GM23248 (cell line): ENCODE measurements at places on chromosomes 12 and 14.

DNA sequence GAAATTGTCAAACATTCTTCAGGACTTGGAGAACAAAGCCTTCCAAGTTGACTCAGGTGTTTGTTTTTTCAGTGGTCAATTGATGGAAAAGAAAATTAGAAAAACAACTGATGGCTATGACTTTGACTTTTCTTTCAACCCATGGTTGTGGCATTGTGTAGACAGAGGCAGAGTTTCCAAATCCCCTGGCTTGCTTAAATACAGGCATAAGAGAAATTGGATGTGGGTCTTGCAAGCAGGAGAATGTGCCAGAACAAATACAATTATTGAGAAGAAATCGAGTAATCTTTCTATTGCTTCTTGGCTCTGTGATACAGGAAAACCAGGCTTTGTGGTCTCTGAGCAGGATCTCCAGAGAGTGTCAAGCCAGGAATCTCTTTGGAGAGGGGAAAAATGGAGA lies 40.9 kb upstream of the FRMD6 start:
- DNase-seq = no peak

DNA sequence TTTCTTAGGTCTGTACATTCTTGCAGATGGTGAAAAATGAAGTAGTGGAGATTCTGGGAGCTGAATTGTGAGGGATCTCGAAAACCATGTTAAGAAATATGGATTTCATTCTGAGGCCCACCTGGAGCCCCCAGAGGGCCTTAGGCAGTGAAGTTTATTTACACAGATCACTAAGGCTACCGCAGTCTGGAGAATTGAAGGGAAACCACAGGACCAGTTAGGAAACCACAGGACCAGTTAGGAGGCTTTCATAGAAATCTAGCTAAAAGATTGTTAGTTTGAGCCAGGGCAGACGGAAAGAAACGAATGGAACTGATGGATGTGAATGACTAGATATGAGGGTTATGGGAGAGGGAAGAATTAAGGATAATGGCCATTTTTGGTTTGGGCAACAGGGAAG lies 7.2 kb downstream of the CBLN3 start:
- DNase-seq = no peak

DNA sequence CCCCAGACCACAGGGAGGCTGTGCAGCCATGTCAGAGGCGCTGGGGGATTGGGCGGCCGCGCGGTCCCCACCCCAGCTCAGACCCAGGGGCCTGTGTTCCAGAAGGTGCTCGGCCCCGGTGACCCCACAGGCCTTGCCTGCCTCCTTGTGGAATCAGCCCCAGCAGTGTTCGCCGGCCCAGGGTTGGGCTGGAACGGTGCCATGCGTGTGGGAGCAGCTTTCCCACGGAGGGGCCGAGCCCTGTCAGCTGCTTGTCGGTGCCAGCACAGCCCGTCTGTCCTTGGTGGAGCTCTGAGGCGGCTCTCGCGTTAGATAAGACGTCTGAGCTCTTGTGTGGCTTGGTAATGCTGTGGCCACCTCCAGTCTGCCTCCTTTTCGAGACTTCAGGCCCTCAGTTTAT lies 8.5 kb downstream of the ZFYVE21 start:
- DNase-seq = peak; percentile 74

DNA sequence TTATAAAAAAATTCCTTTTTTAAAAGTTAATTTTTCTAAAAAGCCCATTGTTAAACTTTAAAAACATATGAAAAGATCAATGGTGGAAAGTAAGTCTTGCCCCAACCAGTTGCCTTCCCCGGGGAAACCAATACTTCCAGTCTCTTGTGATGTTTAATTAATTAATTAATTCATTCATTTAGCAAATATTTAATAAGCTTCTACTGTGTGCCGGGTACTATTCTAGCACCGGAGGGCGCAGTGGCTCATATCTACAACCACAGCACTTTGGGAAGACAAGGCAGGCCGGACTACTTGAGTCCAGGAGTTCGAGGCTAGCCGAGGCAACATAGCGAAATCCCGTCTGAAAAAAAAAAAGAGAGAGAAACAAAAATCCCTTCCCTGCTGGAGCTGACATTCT lies 87.4 kb downstream of the HECTD4 start:
- DNase-seq = peak; percentile 18

- DNase-seq = no peak
These were observed 285.8 kb downstream of the NRXN3 start for GRCh38 chr14:78455896-78456435.

GRCh38 chr12:110193196-110193595 lies 69.0 kb downstream of the IFT81 start:
- DNase-seq = no peak

DNA sequence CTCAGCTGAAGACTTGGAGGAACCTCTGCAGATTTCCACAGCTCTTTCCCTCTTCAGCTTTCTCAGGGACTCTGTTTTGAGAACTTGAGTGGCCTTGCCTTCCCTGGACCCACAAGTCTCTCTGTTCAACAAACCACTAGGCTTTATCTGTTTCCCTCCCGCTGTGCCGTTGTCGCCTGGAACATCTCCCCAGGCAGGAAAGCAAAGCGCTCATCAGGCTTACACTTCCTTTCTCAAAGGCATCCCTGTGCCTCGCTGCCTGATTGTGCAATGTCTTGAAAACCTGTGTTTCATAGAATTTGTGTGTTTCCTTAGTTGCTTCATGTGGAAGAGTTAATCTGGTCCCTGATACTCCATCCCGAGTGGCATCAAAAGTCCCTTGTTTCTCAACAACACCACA lies 64.1 kb downstream of the PPM1A start:
- no peak for DNase-seq

- DNase-seq = no peak
These were observed 6.9 kb upstream of the KRT74 start for GRCh38 chr12:52580496-52580895.

DNA sequence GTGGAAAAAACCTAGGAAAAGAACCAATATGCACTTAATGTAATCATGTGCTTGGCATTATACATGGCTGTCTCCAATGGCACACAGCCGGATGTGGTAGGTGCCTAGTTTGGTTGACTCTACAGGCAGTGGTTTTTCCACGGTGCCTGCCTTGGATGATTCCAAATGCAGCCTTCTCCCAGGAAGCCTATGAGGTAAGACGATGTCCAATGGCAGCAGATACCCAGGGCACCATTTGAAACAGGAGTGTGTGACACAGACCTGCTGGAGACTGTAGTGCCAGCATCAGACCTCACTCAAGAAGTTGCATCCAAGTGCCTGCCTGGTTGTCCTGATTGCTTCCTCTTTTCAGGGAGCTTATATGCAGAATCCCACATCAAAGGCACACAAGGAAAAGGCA lies 88.0 kb upstream of the VASH1 start:
- DNase-seq = no peak

DNA sequence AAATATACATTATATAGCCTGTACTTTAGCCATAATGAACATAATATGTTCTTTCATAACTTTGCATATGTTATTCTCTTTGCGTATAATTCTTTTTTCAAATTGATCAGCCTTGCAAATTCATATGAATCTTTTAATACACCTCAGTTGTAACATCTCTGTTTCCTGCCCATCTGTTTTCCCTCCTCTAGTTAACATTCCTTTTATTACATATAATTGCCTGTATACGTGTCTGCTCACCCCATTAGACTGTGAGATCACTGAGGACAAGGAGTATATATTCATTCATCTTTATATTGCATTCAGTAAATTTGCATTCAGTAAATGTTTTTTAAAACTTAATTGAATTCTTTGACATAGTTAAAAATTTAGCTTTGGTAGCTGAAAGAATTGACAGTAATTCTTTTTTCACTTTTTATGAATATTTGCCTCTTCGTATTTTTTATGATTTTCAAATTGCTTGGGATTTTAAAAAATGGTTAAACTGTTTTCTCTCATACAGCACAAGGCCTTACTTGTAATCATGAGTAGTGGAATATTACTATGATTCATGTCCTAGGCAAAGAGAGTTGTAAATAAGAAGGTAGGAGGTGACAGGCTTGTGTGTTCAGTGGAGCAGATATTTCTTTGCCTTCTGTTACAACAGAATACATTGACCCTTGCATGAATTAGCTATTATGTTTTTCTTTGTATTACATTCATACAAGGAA lies 32.8 kb upstream of the KLHL42 start:
- DNase-seq = peak; percentile 69

DNA sequence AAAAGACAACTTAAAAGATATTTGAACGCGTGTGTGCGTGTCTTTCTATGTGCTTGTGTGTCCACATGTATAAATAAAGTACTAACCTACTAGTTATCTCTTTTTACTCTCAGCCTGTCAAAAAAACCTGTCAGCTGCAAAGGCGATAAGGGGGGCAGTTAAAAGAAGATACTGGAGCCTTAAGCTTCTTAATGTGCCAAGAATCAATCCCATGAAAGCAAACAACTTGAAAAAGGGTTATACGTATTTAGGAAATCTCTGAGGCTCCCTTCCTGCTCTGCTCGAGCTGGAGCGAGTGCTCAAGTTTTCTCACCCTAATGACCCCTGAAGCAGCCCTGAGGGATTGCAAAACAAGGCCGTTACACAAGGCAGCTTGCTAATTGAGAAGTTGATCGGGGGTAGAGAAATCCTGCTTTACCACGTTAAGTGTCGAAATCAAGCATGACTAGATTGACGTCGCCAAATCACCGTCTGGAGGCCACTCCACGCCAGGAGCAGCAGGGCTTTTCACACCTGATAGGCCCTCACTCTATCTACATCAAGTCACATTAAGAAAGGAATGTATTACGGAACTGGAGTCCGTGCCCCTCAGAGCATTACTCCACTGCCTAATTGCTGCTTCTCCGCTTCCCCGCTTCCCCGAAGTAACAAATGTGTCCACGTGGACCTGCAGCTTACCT lies 32.4 kb downstream of the LMO3 start:
- DNase-seq = no peak

DNA sequence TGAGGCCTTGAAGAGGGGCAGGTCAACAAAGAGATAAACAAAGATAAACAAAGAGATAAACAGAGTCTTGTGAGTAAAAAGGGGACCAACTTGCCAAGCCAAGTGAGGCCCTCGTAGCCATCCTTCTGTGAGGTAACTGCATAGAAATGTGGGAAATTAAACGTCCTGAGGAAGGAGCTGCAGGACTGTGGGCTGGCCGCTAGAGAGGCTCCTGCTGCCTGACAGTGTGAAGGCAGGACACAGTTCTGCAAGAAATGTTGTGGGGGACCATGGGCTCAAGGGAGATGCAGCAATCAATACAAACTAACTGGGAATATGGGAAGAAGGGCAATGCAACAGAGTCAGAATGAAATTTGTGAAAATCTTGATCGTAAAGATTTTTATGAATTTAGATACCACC lies 91.9 kb downstream of the SLC8A3 start:
- DNase-seq = peak; percentile 45

GRCh38 chr12:13135371-13136178 lies 32.1 kb upstream of the GSG1 start:
- DNase-seq = peak; percentile 98

DNA sequence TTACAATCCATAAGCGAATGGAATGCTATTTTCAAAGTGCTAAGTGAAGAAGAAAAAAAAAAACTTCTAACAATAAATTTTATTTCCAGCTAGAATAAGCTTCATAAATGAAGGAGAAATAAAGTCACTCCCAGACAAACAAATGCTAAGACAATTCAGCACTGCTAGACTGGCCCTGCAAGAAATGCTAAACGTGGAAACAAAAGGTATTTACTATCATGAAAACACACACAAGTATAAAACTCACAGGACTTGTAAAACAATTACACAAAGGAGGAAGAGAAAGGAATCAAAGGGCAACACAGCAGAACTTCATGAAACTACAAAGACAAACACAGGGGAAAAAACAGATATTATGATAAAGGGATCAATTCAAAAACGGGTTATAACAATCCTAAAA lies 85.8 kb upstream of the NELL2 start:
- DNase-seq = no peak

GRCh38 chr14:89242652-89243279 lies 174.3 kb downstream of the FOXN3 start:
- DNase-seq = no peak

DNA sequence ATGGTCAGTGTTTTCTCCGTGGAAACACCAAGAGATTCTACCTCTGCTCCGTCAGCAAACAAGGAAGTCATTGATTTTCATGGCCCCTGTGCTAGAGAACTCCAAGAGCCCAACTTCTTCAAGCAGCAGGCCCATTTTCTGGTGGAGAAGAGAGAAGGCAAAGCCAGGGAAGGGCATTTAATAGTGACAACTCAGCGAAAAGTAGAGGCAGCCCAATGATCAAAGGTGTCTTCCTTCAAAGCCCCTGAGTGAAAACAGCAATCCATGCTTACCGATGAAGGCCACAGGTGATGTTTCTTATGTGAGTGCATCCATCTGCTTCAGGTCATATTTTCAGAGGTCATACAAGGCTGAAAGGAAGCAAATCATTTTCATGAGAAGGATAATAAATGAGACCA lies 77.3 kb downstream of the VCPKMT start:
- no peak for DNase-seq

- DNase-seq = peak; percentile 91
These were observed 230.1 kb upstream of the PLXNC1 start for GRCh38 chr12:93918262-93918661.

DNA sequence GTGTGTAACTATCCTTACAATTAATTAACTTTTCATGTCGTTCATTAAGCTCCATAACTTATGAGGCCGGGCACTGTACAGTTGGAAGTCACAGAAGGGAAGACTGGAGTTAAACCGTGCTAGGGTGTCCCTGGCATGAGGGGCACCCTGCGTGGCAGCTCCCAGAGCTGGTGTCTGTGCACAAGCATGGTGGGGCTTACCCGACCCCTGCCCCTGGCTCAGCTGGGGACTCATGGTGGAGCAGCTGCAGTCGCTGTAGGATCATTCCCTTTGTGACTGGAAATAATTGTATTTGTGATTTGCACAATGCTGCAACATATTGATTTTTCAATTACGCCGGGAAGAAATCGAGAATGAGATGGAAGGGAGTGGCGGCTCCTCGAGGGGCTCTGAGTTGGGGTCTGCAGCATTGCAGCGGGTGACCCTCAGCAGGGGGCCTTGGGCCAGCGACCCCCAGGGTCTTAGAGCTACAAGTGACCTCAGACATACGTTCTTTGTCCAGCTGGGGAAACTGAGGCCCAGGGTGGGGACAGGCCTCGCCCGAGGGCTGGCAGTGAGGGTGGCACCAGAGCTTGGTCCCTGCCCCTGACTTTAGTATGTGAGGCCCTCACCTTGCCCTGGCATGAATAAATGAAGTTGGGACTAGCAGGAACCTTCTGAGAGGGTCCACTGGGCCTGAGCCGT lies 125.4 kb downstream of the KIF26A start:
- DNase-seq = no peak

DNA sequence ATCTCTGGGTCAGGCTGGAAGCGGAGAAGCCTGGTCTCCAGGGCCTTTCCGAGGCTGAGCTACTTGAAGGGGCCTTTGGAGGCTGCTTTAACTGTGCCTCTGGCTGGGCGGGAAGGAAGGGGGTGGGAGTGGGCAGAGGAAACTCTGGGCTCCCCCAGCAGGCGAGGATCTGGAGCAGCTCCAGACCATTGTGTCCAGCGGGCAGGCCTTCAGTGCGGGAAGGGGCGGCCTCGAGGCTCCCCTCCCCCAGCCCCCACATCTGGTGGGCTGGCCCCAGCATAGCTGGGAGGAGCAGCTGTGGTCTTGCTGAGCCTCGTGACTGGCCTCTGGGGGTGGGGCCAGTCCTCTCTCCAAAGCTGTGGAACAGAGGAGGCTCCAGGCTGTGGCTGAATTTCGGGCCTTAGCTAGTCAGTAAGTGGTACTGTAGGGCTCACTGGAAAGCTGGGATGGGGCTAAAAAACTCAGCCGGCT lies 3.4 kb downstream of the TAMALIN start:
- peak; percentile 72 for DNase-seq
